ENCODE measurements at places on chromosomes 5 and 9.
A peak's percentile ranks its signal among the peaks of the same experiment; 100 is the strongest.

- DNase-seq: no peak
Measured at GRCh38 chr5:68295772-68296171, 80.2 kb downstream of the PIK3R1 start.

DNA sequence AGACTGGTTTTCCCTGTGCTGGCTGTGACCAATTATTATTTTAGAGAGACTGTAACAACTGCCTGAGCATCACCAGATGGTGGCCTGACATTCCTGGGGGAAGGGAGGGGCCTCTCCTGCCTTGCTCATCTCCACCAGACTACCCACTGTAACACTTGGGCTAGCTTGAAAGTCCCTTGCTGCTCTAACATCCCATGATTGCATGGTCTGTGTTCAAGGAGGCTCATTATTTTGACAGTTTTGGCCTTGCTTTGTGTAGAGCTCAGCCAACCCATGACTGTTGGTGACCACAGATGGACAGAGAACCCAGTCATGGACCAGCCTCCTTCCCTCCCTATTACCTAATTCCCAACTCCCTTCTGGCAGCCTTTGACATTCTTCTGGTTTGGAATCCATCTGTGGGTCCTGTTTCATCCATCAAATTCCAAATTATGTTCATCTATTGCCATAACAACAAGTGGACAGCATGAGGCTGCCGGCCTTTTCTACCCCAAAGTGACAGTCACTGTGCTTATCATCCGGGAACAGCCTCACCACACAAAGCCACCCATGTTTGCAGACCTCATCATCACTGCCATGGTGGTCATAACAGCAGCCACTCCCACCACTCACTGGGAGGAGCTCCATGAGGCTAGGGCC lies 49.0 kb upstream of the ICE1 start:
- no peak for DNase-seq

GRCh38 chr5:139809331-139809810 lies 13.8 kb downstream of the PSD2 start:
- no peak for DNase-seq

- peak; percentile 21 for DNase-seq
Measured at GRCh38 chr9:95852059-95853032, 23.1 kb upstream of the ERCC6L2 start.

GRCh38 chr9:131366761-131367401 lies 27.0 kb upstream of the PRRC2B start:
- DNase-seq: no peak

GRCh38 chr5:144644317-144644716 lies 473.6 kb downstream of the KCTD16 start:
- DNase-seq: no peak

DNA sequence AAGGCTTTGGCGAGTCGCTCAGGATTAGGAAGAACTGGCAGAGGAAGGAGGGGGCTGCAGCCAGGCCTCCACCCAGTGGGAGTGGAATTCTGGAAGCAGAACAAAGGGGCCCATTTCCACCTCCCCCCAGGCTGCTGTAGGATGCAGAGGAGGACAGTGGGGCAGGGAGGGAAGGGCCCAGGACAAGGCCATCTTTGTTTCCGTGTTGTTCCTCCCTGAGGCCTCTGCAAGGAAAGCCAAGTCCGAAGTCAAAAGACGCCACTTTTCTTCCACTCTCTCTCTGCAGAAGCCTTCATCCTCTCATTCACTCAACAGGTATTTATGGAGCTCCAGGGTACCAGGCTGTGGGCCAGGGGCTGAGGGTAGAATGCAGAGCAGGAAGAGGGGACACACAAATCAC lies 70.7 kb downstream of the ENTREP1 start:
- DNase-seq: no peak

GRCh38 chr9:78973907-78974306 lies 597.9 kb upstream of the TLE4 start:
- DNase-seq: no peak

GRCh38 chr5:17928581-17928981 lies 294.3 kb downstream of the TAF11L14 start:
- no peak for DNase-seq

DNA sequence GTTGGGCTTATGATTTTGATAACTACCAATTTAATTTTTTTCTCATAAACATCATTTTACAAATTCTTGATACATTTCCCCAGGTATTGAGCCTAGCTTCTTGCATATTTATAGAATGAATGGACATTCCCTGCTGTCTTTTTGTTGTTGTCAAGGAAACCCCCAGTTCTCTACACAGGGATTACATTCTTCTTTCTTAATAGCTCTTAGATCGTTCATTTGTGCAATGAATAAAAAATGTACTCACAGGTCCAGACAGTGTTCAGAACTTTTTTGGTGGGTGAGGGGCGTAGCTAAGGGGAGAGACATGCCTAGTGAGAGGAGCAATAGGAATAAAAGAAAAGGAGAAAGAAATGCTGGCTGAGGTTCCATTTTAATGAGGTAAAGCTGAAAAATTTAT lies 58.6 kb downstream of the VCAN start:
- DNase-seq: no peak

Data from activated naive CD4-positive, alpha-beta T cell treated with anti-CD3 and anti-CD28 coated beads, Interleukin-2, amount 50 U/mL, for 72 hours (primary cell).